ENCODE measurements at places on chromosomes 2 and 18.

GRCh38 chr18:70382017-70382416 is 93.2 kb downstream of the SOCS6 start:
- DNase-seq: no peak

GRCh38 chr2:152465541-152465940 is 130.6 kb downstream of the FMNL2 start:
- DNase-seq: no peak

DNA sequence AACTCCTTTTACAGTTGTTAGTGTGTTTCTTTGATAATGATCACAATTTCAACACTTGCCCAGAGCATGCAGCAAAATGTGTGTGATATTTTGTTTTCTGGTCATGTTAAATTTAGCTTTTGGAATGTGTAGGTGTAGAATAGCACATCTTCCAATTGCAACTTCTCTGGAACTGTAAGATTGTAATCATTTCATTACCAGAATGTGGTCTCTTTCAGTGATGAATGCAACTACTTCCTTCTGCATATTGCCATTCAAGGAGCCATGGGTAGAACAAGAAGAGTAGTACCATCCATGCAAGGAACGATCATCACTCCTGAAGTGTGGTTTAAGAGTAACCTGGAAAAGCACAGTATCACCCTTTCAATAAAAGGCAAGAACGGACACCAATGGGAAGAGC is 548.8 kb upstream of the ZNF804A start:
- DNase-seq: no peak

DNA sequence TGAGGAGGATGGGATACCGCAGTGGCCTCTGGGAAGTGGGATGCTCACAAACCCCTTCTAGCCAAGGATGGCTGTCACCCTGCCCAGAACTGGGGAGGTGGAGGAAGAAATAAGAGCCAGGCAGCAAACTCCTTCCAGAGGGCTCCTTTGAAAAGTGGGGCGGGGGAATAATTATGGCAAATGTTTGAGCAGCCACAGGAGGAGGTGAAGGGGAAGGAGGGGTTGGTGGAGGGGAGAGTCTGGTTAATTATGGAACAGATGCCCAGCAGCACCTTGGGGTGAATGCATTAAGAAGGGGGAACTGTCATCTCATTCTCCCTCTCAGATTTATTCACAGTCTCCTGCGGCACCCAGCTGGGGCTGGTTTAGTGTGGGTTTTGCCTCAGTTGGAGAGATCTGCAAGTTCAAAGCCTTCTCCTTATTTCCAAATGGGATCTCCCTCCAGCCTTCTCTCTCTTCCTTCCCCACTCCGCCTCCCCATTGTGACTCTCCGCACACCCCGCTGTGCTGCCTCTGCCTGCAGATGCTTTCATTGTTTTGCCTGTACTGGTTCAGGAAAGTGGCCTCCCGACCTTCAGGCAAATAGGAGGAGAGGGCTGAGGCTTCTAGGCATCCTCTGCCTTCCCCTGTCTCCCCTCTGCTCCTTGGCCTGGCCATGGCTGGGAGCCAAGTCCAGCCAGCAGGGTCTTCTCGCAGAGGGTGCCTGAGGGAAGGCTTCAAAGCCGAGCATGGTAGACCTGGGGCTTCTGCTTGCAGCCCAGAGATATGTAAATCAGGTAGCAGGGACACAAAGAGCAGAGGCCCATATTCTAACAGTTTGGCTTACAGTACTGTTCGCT is 457.2 kb upstream of the MEX3C start:
- no peak for DNase-seq

- DNase-seq: no peak
Measured at GRCh38 chr2:150282771-150283371, 204.6 kb downstream of the RND3 start.

DNA sequence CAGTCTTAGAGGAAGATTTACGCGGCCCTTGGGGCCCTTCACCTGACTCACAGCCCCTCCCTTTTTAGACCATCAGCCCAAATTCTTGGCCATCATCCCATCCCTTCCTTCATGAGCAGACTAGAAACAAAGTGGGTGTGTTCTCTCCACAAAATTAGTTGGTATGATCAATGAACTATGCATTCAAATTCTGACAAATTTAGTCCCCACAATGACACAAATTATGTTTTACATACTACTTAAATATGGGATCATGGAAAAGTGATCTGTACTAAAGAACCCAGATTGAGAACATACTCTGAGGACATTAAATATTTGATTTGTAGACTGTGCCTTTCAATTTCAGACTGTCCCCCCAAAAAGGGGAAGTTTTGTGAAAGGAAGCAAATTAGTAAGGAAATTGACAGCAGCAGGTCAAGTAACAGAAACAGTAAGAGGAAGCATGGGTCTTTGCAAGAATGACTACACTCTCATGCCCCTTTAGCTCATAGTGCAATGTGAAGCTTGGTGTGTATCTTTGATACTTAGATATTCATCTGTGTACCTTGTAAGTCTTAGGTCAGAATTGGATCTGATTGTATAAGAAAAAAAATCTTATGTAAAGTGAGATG is 2.2 kb upstream of the MAPRE2 start:
- DNase-seq: no peak

DNA sequence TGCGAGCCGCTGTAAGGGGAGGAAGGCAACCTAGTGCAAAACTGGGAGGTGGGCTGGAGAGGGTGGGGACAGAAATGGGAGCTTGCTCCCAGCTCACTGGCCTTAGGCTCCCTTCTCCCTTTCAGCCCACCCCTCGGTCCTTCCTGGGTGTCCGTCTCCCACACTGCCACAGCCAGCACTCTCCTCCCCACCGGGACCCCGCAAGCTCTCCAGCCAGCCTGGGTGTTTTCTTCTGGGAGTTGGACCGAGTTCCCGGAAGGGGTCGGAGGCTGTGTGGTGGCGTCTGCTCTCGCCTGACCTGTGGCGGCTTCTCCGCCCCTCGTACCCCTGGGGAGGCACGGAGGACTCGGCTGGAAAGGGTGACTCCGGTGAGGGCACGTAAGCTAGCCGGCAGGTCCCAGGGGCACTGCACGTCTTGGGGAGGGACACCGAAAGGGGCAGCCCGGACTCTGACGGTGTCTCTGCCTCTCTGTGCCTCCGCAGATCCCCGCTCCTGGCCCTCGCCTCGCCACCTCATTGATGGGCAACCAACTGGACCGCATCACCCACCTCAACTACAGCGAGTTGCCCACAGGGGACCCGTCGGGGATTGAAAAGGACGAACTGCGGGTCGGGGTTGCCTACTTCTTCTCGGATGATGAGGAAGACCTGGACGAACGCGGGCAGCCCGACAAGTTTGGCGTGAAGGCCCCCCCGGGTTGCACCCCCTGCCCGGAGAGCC is 1.1 kb downstream of the LRATD1 start:
- no peak for DNase-seq

GRCh38 chr2:70966681-70967080 is 11.7 kb upstream of the ANKRD53 start:
- no peak for DNase-seq

- DNase-seq: no peak
Measured at GRCh38 chr2:197950006-197950405, 145.6 kb downstream of the PLCL1 start.

GRCh38 chr2:162545254-162545653 is 201.3 kb downstream of the GCA start:
- no peak for DNase-seq

GRCh38 chr18:76466410-76466991 is 28.5 kb downstream of the ZNF516 start:
- DNase-seq: no peak

DNA sequence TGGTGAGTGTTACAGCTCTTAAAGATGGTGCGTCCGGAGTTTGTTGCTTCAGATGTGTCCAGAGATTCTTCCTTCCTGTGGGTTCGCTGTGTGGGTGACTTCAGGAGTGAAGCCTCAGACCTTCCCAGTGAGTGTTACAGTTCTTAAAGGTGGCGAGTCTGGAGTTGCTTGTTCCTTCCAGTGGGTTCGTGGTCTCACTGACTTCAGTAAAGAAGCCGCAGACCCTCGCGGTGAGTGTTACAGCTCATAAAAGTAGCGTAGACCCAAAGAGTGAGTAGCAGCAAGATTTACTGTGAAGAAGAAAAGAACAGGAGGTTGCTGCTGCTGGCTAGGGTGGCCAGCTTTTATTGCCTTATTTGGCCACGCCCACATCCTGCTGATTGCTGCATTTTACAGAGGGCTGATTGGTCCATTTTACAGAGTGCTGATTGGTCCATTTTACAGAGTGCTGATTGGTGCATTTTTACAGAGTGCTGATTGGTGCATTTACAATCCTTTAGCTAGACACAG is 34.0 kb upstream of the SPTBN1 start:
- no peak for DNase-seq

DNA sequence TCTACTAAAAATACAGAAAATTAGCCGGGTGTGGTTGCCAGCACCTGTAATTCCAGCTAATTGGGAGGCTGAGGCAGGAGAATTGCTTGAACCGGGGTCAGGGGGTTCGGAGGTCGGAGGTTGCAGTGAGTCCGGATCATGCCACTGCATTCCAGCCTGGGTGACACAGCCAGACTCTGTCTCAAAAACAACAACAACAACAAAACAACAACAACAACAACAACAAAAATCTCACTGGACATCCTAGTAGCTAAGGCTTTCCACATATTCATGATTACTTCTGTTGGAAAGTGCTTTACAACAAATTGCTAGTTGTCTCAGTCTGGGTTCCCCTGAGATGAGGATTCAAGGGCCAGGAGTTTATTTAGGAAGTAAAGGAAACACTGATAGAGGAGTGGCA is 4.3 kb upstream of the MROH2A start:
- DNase-seq: no peak

DNA sequence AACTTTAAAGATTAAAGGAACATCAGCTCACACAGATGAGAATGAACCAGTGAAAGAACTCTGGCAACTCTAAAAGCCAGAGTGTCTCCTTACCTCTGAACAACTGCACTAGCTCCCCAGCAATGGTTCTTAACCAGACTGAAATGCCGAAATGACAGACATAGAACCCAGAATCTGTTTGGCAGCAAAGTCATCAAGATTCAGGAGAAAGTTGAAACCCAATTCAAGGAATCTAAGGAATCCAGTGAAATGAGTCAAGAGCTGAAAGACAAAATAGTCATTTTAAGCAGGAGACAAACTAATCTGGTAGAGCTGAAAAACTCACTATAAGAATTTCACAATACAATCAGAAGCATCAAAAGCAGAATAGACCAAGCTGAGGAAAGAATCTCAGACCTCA is 72.0 kb downstream of the STRADB start:
- no peak for DNase-seq

DNA sequence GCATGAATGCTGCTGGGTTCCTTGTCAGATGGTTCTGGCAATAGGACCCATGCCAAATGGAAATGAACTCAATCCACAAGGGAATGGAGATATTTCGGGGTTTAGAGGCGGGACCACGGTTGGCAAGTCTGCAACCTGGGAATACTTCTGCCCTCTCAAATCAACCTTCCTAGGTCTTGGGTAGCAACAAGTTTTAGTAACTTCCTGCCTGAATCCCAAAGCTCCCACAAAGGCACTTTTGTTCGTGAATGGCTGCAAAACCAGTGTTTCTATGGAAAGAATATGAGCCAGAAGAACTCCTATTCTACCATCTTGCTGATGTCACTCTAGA is 790.1 kb upstream of the SLC8A1 start:
- no peak for DNase-seq

GRCh38 chr2:2633017-2633416 is 301.9 kb upstream of the MYT1L start:
- no peak for DNase-seq

- no peak for DNase-seq
Measured at GRCh38 chr2:35989040-35989439, 366.5 kb upstream of the CRIM1 start.

- no peak for DNase-seq
Measured at GRCh38 chr2:145723872-145724271, 1204.0 kb upstream of the ZEB2 start.

GRCh38 chr18:49510393-49511115 is 23.5 kb upstream of the C18orf32 start:
- peak; percentile 32 for DNase-seq

DNA sequence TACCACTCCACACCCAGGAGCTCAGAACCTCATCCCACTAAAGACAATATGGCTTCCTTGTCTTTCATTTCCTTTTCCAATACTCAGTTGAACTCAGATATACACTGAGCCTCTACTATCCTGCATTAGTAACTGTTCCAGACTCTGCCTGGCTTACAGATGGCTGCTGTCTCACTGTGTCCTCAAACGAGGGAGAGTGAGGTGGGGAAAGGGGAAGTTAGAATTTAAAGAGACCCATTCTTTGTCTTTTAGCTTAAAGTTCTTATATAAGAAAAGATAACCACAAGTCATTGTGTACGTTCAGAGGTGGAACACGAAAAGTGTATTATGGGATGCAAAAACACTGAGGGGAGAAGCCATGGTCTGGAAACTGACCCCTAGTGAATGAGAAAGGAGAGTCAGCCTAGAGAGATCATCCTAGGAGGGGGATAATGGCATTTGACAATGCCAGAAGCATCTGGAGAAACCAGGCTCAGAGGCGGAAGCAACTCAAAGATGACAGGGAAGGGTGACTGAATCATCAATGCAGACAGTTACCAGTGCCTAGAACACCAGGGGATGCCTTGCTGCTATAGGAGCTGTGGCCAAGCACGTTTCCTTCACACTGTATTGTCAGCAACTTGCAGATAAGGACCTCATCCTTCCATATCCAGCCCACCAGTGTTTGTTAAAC is 170.7 kb downstream of the CYRIA start:
- no peak for DNase-seq

- DNase-seq: no peak
Measured at GRCh38 chr18:13397504-13398163, 179.1 kb downstream of the LDLRAD4 start.

- no peak for DNase-seq
Measured at GRCh38 chr2:191607096-191607495, 70.8 kb upstream of the NABP1 start.

DNA sequence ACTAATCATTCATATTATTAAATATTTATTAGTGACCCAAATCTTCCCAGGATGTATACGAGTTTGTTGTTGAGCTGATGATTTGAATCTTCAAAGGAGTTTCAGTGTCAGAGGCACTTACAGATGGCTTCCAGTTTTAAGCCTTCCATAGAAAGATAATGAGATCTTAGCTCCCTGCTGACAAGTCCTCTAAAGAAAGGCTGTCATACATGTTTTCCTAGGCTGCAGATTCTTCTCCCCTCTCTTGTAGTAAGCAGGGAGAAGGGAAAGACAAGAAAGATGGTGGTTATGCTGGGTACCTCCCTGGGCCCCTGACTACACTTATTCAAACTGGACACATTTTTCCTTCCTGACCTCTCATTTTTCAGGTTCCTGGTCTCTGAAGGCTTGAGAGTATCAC is 8.1 kb upstream of the GAREM1 start:
- no peak for DNase-seq

GRCh38 chr2:149715005-149715592 is 127.5 kb upstream of the MMADHC start:
- DNase-seq: no peak

DNA sequence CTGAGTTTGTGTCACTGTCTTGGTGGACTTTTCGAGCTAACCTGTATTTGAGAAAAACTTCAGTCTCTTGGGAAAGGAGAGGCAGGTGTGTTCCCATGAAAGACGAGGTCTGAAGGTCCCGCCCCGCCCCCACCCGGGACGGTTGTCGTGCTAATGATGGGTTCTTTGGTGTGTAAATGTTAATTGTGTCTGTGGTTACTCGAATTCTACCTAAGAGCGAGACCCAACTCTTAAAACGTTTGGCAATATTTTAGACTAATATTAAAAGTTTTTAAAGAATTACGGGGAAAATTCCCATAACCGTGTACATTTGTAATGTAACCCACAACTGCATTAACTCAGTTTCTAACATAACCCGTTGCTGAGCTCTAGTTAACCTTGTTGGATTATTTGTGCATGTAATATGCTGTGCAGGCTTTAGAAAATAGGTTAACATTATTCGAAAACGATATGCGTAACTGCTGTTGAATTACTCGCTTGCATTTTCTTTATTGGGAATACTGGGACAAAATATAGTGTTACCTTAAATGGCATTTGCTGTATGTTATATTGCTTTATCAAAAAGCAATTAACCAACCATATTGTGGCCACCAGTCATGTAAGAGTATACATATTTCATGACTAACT is 833 bp downstream of the EPB41L5 start:
- DNase-seq: no peak
